ENCODE measurements at places on chromosomes 1 and 21.
A peak's percentile ranks its signal among the peaks of the same experiment; 100 is the strongest.

DNA sequence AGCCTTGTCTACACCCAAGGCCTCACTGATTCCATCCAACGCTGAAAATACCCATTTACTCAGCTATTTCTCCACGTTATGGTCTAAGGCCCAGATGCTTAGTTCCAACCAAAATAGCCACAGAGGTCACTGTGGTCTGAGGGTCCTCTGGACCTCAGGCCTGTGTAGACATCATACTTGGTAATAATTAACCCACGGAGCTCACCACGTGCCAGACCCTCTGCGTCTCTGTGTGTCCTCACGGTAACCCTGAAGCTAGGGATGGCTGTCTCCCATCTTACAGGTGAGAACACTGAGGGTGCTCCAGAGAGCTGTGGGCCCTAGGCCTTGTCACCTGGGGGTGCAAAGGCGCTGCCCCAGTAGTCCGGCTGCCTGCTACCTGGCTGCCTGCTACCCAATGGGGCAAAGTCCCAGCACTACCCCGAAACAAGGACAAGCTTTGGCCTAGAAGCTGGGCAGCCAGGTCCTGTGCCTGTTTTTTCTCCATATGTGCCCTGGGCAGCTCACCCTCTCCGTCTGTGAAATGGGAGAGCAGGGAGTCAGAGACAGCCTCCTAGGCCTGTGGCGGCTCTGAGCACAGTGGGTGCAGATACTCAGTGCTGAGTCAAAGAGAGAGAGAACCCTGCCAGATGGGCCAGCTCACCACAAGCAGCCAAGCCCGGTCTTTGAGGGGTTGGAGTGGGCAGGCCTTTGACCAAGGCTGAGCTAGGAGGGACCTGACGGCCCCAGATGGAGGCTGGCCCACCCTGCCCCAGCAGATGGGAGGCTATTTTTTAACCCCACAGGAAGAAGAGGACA, 17.0 kb upstream of the RUNX3 start:
- no peak for DNase-seq

DNA sequence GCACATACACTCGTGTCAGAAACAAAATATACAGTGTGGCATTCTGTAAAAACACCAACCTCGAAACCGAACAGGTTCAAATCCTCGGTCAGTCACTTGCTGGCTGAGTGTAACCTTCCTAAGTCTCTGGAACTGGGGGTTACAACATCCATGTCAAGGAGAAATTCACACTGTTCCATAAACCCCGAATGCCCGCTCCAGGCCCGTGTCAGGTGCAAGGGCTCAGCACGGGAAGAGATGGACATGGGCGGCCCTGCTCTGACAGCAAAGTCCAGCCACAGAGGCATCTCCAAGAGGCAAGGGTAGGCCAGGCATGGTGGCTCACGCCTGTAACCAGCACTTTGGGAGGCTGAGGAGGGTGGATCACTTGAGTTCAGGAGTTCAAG, 79.5 kb downstream of the SLC66A1 start:
- no peak for DNase-seq

DNA sequence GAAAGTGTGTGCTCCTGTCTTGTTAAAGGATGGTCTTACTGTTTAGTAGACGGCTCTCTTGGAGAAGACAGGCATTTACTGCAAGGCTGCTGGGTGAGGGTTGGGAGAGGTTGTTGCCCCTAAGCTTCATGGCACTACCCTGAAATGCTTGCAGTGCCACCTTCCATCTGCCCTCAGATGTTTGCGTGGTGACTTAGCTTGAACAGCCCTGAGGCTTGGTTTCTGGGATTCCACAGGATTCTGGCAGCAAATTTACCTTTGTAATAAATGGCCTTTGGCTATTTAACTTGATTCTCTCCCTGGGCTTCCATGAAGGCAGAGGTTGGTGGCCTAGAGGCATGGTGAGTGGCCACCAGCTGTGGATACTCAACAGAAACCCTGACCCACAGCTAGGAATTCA, 11.6 kb downstream of the MTARC1 start:
- no peak for DNase-seq

DNA sequence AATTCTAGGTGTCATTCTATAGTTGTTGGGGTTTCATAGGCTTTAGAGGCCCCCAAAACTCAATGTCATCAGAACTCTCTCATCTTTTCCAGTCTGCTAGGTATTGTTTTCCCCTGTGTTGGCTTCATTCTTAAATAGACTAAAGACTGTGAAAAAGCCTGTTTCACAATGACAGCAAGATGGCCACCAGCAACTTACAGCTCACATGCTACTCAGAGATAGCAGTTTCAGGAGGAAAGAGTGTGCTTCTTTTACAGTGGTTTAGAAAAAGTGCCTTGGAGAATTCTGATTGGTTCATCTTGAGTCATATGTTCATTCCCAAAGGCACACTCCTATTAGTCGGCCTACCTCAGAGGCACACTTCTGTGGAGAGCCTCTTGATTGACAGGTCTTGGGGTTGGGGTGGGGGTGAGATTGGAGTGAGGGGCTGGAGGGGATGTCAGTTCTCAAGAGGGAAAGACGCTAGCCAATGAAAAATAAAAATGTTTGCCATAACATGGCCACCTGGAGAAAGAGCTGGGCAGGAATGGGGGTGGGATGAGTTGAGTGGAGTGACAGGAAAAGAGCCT, 8.5 kb downstream of the IL23R start:
- DNase-seq: no peak

DNA sequence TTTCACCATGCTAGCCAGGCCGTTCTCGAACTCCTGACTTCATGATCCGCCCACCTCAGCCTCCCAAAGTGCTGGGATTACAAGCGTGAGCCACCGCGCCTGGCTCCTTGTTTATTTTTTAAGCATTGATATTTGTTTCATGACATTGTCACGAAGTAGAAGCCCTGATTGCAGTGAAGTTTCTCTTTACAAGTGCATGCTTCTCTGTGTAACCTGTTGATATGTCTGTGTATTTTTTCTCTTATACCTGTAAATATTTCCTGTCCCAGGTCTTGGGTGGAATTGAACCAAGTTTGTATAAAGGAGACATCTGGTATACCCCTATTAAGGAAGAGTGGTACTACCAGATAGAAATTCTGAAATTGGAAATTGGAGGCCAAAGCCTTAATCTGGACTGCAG, 73.5 kb upstream of the FAM3B start:
- no peak for DNase-seq

DNA sequence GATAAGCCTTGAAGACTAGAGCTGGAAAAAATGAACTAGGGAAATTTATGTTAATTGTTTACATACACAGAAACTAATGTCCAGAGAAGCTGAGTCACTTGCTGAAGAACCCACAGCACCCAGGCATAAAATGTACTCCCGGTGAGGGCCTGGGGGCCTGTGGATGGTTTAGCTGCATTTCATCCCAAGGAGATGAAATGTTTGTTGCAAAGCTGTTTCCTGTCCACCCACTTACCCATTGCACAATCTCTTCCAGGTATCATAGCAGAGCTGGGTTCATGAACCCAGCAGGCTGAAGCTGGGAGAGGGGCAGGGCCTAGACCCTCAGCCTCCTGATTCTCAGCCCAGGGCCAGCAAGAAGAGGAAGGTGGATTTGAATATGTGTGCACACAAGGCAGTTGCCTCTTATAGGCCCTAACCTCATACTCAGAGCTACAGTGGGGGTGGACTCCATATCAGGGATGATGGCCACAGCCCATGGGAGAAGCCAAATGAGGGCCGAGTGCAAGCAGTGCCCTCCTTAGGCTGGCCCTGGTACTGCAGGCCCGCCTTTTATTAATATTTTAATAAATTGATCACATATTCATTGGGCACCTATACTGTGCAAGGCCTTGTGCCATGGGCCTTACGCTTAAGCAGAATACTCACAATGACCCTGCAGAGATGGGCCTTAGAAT, 110.8 kb downstream of the LACTBL1 start:
- peak; percentile 39 for DNase-seq

DNA sequence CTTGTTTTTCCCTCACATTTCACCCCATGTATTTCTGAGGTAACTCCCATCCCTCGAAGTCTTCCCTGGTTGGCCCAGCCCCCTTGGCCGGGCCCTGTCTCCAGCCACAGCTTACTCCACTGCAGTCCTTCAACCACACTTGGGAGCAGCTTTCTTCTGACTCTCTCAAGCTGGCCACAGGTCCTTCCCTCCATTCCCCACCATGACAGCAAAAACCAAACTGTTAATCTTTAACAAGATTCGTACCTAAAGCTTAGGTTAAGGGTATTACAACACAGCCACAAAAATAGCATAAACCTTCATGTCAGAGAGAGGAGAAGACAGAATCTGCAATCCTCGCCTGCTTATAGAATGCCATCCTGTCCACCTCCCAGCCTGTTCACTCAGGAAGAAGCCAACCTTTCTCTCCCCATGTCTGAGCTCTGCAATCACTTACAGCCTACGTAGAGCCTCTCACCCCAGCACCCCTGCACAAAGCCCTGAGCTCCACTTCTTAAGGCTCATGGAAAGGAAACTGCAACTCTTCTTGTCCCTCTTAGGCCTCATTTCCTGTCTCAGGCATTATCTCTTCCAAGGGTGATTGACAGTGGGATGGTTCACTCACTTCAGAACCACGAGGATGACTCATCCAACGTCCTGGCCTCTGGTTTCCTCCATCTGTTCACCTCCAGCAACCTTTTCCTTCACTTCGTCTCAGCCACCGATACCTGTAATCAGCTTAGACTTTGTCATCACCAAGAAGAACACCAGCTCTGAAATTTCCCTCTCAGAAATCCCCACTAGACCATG, 72.8 kb downstream of the CD2 start:
- peak; percentile 82 for DNase-seq

- peak; percentile 98 for DNase-seq
Observed at GRCh38 chr1:221708076-221708571, 33.8 kb downstream of the DUSP10 start.

DNA sequence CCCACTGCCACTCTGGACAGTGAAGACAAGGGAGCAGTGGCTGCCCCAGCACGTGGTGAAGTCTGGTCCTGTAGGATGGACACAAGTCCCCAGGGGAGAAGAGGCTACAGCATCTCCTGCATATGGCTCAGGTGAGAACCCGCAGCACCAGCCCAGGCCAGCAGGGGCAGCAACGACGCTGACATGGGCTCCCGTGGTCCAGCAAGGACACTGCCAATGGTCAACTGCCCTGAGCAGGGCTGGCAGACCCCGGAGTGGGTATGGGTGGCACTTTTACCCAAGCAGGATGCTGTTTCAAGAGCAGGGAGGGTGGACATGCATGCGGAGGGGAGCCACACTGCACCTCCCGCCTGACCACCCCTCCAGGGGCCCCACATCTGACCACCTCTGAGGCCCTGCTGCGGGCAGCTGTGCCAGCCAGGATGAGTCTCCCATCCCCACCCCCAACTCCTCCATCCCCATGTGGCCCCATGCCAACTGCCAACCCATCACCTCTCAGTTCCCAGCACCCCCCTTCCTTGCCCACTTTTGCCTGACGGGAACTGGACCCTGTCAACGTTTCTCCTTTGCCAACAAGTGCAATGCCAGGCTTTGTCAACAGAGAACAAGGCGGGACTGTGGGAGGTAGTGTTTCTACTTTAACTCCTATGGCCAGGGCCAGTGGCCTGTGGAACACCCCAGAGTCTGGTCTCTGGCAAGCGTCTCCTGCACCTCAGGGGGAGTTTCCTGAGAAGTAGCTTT, 8.6 kb downstream of the MORN1 start:
- DNase-seq: peak; percentile 50

GRCh38 chr1:232473900-232474299, 156.0 kb downstream of the SIPA1L2 start:
- DNase-seq: no peak

- peak; percentile 63 for DNase-seq
Observed at GRCh38 chr1:218377143-218377660, 32.1 kb downstream of the TGFB2 start.

DNA sequence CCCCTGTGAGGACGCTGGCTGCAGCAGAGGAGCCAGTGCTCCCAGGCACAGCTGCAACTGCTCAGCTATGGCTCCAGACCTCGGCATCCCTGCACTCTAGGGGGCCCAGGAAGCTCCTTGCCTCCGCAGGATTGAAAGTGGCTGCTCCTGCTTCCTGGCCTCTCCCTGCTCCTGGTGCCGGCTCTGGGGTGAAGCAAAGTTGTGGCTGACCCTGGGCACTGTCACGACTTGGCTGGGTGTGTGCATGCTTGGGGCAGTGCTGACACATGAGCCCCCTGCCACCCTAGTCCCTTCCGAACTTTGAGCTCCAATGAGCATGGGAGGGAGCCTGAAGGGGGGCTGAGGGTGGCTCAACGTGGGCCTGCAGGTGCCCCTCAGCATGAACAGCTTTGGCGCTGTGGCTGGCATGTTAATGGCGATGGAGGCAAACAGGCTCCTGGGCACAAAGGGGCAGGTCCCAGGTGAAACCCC, 1512.2 kb downstream of the KCNT2 start:
- DNase-seq: no peak

DNA sequence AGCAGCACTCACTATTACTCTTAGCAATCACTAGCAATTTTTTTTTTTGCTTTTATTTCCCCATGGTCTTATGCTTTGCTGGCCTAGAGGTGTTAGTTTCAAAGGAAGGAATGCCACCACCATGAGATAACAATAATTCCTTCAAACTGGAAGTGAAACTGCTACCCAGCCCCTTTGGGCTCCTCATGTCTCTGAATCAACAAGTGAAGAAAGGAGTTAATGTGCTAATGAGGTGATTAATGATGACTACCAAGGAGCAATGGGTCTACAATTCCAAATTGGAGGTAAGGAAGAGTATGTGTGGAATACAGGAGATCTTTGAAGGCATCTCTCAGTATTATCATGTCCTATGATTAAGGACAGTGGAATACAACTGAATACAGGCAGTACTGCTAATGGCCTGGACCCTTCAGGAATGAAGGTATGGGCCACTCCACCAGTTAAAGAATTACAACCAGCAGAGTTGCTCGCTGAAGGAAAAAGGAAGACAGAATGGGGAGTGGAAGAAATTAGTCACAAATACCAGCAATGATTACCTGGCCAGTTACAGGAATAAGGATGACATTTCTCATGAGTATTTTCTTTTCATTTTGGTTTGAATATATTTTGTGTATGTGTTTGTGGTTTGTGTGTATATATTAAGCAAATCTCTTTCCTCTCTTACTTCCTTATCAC, 652.9 kb downstream of the ADGRL2 start:
- DNase-seq: no peak

DNA sequence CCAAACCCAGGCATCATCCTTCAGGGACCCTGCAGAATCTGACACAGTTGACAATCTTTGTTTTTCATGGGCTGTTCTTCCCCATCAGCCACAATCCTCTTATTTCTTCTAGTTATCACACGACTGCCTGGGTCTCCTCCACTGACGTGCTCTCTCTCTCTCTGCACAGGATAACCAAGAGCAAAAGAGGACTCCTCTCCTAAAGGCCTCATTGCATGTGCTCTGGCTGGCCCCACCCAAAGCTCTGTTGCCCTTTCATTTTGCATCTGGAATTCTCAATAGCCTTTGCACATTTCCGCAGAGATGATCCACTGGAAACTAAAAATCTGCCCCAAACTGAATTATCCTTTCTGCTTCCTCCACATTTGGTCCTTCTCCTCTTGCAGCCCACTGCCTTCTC, 58.5 kb downstream of the KANK4 start:
- DNase-seq: no peak

Measured in hematopoietic multipotent progenitor cell treated with erythropoietin and hydrocortisone succinate and interleukin-3 and kit ligand, for 6 days (in vitro differentiated cells).